ENCODE measurements at places on chromosomes 7 and 10.

DNA sequence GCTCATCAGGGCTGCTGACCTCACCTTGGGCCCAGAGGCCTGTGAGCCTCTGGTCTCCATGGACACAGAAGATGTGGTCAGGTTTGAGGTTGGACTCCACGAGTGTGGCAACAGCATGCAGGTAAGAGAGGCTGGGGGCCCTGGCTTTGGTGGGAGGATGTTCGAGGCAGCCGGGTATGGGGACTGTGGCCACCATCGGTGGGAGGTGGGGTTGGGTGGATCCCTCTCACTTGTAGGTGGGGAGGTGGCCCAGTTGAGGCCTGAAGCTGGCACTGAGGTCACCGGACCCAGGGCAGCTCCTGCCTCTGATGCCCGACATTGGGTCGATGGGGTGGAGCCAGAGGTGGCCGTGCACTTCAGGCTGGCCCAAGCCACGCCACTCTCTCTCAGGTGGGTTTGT, 406 bp downstream of the ZP3 start:
- no peak for DNase-seq

DNA sequence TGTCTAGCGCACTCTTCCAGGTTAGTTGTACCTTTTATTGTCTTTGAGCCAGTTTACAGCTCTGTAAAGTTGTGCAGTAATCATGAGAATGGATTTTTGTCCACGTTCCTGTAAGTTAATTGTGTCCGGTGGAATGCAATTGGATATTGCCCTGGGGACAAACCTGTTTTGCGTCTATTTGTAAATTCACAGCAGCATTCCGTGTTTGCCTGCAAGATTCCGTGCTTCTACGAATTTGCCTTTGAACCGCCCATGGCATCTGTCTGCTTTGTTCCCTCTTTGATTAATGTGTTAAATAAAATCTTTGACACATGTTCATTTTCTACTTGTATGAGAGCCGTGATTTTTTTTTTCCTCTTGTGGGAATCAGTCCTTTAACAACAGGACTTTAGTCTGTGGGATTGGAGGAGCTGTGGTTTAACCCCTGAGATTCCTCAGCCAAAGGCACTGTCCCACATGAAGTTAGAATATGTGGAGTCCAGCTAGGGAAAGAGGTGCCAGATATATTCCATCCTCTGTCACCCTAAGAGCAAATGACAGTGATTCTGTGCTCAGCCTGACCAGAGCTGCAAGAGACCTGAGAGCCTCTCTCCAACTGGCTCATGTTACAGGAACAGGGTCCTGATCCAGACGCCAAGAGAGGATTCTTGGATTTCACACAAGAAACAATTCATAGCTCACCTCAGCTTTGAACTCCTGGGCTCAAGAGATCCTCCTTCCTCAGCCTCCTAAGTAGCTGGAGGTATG, 126.3 kb downstream of the COL26A1 start:
- DNase-seq = no peak

DNA sequence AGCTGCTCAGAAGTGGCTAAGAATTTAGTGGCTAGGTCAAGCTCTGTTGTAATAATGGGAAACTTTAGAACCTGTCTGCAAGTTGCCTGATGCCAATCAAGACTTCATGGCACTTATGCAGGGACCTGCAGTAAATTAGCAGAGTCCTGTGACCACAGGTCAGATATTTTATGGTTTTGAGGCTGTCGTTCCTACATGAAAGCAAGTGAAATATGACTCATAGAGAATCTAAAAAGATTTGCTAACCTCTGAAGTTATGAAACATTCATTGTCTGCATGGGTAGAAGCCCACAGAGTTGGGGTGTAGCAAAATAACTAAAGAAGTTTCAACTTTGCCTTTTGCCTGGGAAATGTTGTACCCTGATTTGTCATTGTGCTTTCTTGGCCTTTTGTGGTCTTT, 32.3 kb downstream of the SLC39A12 start:
- DNase-seq = no peak

DNA sequence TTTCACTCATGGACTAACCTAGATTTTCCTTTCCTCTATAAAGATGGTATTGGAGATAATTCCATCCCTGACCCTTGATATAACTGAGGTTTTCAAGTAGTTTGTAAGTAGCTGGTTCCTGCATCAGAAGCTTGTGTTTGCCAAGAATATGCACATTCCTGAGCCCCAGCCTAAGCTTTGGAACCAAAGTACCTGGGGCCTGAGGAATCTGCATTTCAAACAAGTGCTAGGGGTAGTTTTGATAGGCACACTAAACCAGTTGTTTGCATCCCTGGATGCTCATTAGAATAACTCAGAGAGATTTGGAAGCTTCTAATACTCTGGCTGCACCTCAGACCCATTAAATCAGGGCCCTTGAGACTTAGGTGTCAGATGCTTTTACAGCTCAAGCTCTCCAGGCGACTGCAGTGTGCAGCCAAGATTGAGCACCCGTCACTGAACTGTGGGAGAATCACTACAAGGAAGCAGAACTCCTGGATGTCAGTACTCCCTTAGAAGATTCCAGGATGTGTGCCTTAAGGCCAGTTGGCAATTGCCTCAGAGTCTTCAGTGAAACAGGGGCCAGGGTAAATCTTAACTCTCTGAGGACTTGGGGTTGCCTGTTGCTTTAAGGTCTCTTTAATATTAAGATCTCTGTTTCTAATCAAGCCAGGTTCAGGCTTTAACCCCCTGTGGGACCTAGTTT, 565.0 kb downstream of the REEP3 start:
- DNase-seq = no peak

DNA sequence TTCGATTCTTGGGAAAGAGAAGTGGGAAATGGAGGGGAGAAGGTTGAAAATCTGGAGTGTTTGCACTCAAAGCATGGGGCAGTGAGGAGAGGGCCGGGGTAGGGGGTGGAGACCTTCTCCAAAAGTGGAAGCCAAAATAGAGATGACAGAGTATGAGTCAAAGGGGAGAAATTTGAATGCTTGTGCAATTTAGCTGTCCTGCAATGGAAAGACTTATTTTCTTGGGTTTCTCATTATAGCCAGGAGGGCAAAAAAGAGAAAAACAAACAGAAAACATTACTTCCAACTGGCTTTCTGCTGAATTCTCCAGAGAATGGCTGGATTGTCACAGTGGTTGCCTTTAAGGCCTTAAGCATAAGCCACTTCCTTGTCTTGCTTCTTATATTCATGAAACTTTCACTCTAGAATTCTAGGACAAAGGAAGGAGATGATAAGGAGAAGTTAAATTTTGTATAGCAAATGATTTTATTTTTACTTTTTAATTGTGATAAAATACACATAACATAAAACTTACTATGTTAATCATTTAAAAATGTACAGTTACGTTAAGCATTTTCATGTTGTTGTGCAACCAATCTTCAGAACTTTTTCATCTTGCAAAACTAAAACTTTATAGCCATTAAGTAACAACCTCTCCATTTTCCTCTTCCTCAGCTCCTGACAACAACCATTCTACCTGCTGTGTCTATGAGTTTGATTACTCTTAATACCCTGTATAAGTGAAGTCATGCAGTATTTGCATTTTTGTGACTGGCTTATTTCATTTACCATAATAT, 100.2 kb downstream of the GPR85 start:
- DNase-seq = no peak

DNA sequence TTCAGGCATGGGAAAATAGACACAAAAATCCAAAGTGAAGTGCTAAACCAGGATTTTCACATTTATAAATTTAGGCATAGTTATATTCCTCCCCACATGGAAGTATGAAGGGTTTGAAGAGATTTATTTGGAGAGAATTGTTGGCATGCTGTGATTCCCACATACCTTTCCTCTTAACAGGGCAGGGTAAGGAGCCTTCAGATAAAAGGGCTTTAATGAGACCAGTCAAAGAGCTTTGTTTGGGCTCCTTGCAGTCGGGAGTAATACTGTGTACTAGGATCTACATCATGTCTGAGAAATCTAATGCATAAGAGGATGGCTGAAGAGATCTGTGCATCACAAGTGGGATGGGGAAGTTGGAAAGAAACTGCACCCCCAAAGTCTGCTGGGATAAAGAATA, 140.8 kb upstream of the PTN start:
- no peak for DNase-seq

DNA sequence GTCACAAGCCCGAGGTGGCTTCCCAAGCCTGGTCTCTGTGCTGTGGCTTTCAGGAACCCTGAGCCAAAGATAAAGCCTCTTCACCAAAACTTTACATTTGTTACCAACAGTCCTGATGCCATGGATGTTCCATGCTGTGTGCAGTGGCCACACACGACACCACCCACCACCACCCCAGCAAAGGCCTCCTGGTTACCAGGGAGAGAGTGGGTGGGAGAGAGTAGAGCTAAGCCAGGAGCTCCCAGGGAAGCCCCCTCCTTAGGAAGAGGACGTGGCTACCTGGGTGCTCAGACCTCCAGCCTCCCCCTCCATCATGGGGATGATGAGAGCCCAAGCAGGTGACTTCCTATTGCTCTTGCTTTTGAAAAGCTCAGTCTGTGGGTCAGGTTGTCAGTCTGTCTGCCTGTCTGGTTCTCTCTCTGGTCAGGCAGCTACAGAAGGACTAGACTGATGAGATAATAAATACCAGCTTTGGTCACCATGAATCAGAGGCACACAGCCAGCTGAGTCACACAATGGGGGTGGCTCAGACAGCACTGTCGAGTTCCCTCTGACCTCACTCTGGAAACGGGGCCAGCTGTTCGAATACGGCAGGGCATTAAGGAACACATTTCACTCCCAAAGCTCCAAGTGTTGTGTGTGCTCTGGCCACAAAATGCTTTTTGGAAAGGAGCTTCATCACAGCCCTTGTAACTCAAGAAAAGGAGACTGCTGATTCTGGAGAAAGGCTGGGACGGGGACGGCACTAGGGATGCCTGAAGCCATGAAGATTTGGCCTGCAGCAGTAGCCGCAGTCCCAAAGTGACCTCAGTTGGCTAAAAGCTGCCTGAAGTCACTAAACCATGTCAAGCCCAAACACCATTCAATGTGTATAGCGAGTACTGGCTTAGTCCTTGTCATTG, 166.0 kb downstream of the FANK1 start:
- no peak for DNase-seq

DNA sequence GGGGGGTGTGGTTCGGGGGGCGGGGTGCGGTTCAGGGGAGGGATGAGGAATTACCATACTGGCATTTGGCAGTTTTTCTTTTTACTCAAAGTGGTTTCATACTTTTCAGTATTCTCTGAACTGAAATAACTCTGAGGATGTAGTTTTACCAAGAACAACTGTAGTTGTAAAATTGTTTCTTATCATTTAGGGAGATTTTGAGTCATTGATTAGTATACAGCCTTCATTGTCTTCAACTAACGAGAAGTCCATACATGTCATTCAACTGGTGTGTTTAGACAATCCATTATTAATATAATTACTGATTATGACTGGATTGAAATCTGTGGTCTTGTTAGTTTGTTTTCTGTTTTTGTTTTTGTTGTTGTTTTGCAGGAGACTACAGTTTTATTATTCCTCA, 40.8 kb downstream of the COPG2 start:
- DNase-seq = no peak

DNA sequence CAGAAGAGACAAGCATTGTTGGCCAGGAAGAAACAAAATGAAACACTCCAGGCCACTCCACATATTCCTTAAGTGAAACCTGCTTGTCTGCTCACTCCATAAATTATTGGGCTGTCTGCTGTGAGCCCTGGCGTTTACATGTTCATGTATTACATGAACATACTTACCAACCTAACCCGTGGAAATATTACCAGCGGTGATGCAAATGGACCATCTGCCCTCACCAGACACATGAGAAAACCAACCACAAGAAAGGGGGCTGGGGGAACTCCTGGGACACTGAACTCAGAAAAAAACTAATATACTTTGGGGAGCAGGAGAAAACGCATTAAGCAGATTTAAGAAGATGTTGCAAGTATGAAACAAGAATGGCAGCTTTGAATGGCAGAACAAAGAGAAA, 731.2 kb upstream of the IGFBP3 start:
- DNase-seq = no peak

DNA sequence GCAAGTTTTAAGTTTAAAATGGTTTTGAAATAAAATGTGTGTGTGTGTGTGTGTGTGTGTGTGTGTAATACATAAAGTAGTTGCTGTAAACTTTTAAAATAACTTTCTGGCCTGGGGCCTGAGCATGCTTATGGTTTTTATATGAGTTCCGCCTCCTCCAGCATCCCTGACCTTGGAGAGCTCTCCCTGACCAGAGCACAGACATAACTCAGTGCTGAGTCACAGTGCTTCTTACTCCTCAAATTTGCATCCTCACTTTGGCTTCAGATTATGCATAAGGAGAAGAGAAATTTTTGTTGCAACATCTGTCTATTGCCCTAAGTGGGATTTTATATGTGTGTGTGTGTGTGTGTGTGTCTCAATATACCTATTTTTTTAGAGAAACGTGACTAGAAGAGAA, 200.8 kb downstream of the ELMO1 start:
- no peak for DNase-seq

DNA sequence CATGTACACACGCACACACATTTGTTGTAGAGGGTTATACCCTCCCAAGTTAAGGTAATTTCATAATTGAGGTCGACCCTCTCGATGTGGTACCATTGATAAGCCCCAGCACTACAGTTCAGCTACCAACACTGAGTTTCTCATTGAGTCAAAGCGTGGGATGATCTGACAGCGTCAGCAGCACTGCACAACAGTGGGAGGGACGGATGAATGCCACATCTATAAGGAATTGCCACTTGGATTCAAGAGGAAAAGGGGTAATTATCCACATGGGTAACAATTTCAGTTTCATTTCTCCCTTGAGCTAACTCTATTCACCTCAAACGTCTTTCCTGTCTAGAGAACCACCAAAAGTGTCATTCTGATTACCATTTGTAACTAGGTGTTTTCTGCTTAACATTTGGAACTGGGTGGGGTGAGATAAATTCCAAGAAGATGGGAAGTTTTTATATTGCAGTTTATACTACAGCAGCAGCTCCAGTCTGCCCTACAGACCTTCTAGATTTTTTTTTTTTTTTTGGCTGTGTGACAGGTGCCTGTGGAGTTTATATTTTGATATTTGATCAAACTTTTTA, 342.9 kb downstream of the AUTS2 start:
- no peak for DNase-seq

GRCh38 chr7:46003161-46003560, 82.1 kb upstream of the IGFBP3 start:
- no peak for DNase-seq

GRCh38 chr10:23399701-23400144, 39.2 kb upstream of the OTUD1 start:
- no peak for DNase-seq

- no peak for DNase-seq
Measured at GRCh38 chr10:126551202-126551601, 119.3 kb downstream of the C10orf90 start.
